Effector memory CD4-positive, alpha-beta T cell (primary cell): ENCODE measurements at places on chromosomes 7 and 10.

GRCh38 chr7:68684996-68685395 lies 913.3 kb upstream of the AUTS2 start:
- no peaks in the 10 kb centered on the region for H3K4me1 ChIP-seq
- no peaks in the 10 kb centered on the region for H3K36me3 ChIP-seq
- H3K27ac ChIP-seq = no peak overlapping the region
- DNase-seq = no peak
- H3K27me3 ChIP-seq = no peaks in the 10 kb centered on the region

DNA sequence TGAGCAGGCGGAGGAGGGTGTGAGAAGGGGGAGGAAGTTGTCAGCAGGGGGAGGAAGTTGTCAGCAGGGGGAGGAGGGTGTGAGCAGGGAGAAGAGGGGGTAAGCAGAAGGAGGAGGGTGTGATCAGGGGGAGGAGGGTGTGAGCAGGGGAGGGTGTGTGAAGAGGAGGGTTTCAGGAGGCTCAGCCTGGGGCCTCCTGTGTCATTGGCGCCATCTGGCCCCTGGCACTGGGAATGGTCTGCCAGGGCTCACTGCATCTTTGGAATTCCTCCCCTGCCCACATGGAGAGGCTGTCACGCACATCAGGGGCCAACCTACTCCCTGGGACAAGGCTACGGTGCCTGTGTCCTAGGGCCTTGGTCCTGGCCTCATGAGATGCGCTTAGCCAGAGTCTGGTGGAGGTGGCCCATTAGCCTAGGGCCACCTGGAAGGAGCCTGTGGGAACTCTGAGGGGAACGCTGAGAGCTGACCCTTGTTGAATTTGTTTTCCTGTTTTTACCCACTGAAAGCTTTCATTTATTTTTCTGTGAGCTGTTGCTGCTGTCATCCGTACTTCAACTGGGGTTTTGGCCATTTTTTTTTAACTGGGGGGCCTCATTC lies 18.0 kb downstream of the CAMK2B start:
- peaks cover 4% of the 10 kb centered on the region for H3K27me3 ChIP-seq
- no peaks in the 10 kb centered on the region for H3K36me3 ChIP-seq
- DNase-seq = no peak
- no peak overlapping the region for H3K4me3 ChIP-seq
- no peaks in the 10 kb centered on the region for H3K4me1 ChIP-seq
- H3K27ac ChIP-seq = no peak overlapping the region

DNA sequence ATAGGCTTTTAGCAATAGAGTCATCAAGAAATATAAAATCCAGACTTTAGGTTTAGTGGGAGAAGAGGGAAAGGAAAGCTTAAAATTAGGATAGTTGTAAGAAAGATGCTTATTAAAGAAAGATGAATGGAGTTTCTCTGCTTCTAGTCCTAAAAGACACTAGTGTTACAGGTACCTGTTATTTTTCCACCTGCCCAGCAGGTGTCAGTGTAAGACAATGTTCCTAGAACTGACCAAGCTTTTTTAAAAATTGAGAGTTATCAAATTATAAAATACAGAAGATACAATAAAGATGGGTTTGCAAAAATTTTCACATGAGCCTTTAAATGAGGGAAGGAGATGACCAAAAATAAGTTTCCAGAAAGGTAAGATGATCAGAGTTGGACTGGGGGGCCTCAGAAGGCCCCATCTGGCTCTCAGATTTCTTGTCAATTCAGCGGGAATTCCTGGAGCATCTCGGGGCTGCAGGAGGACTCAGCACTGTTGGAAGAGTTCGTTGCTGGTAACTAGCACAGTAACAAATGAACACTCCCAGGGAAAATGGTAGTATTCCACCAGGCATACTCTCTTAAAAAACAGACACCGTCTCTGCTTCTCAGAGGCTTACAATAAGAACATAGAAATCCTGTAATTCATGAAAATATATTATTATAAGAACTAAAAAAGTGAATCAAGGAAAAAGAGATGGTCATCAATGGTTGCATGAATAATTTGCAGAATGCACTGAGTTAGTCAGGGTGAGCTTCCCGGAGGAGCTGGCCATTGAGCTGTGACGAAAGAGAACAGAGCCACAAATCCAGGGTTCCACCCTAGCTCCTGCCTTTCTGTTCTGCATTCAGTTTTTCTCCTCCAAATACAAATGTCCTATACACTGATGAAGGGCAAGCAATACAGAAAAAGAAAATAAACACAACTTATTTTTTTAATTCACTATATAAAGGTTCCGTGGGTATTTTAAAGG lies 71.8 kb upstream of the PIK3CG start:
- H3K27me3 ChIP-seq = no peaks in the 10 kb centered on the region
- no peaks in the 10 kb centered on the region for H3K4me1 ChIP-seq
- H3K4me3 ChIP-seq = no peak overlapping the region
- no peaks in the 10 kb centered on the region for H3K36me3 ChIP-seq
- DNase-seq = peak; percentile 16

DNA sequence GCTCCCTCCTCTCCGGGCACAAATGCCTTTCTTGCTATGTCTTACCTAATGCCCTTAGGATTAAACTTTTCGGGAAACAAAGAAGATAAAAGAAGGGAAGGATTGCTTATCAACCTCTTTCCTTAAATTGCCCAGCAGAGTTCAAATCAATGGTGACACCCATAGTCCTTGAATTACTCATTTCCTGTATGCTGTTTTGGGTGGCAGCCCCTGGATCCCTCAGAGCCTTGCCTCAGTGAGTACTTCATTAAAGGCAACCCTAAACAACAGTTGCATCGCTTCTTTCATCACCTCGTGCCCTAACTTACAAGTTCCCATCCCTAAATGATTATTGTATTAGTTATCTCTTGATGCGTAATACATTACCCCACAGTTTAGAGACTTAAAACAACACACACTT lies 31.6 kb upstream of the WAPL start:
- no peaks in the 10 kb centered on the region for H3K4me1 ChIP-seq
- no peak overlapping the region for H3K27ac ChIP-seq
- H3K36me3 ChIP-seq = no peaks in the 10 kb centered on the region
- DNase-seq = no peak
- H3K27me3 ChIP-seq = no peaks in the 10 kb centered on the region
- H3K4me3 ChIP-seq = no peak overlapping the region

DNA sequence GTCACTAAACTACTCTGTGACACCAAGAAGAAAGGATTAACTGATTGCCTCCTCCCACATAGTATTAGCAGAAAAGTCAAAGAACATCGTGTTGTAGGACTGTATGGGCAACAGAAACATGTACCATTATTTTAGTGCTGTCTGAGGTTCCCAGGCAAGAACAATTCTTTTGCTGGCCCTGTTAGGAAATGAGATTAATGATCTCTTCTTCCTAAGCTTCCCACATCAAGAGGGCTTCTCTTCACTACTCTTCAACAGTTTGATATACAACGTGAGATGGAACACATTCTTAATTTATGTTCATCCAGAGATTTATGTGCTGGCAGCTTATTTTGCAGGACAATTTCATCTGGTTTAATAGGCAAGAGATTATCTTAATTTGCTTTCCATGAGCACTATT lies 219.6 kb downstream of the DOCK4 start:
- no peaks in the 10 kb centered on the region for H3K4me1 ChIP-seq
- H3K36me3 ChIP-seq = no peaks in the 10 kb centered on the region
- H3K27me3 ChIP-seq = peaks cover 3% of the 10 kb centered on the region
- H3K4me3 ChIP-seq = no peak overlapping the region
- DNase-seq = no peak

DNA sequence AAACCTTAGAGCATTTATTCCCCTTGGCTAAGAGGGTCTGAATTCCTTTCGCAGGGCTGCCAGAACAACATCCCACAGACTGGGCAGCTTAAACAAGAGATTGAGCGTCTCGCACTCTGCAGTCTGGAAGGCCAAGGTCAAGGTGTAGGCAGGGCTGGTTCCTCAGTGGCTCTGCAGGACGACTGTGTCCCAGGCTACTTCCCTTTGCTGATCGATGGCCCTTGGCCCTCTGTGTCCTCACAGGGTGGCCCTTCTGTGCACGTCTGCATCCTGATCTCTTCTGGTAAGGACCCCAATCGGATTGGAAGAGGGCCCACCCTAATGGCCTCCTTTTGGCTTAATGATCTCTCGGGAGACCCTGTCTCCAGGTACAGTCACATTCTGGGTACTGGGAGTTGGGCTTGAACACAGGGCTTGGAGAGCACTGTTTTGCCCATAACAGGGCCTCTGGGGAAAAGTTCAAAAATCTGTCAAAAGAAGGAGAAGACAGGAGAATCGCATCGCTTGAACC lies 35.1 kb upstream of the DNAJB6 start:
- H3K27me3 ChIP-seq = no peaks in the 10 kb centered on the region
- no peaks in the 10 kb centered on the region for H3K36me3 ChIP-seq
- DNase-seq = no peak
- H3K4me1 ChIP-seq = no peaks in the 10 kb centered on the region
- peak overlapping the region; percentile 32 for H3K4me3 ChIP-seq
- H3K27ac ChIP-seq = peak overlapping the region; percentile 72

GRCh38 chr7:21966271-21966670 lies 20.6 kb upstream of the CDCA7L start:
- no peaks in the 10 kb centered on the region for H3K27me3 ChIP-seq
- DNase-seq = no peak
- no peaks in the 10 kb centered on the region for H3K36me3 ChIP-seq

DNA sequence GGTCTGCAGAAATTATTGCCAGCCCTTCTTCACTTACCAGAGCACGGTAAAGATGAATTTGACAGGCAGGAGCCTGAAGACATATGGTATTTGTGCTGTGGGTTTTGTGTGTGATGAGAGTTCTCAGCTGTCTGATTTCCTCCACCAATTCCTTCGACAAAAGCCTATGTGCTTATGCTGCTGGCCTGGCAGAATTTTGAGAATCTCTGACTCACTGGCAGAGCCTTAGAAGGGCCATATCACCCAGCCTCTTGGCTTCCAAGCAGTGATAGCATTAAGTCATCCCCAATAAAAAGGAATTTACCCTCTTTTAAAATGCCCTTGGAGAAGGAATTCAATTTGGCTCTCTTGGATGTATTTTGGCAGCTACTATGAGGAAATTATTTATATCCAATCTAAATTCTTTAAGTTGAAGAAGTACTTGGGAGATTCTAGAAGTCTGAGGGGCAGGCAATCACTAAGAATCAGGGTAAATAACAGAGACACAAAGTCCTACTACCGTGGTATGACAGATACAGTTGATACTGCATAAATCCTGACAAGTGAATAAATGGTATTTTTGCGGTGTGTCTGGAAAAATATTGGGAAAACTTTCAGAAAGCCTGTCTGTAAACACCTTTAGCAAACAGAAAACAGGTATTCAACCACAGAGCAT lies 68.6 kb upstream of the EFCAB10 start:
- no peak for DNase-seq
- no peaks in the 10 kb centered on the region for H3K27me3 ChIP-seq
- no peaks in the 10 kb centered on the region for H3K4me1 ChIP-seq
- no peak overlapping the region for H3K27ac ChIP-seq
- H3K4me3 ChIP-seq = no peak overlapping the region

DNA sequence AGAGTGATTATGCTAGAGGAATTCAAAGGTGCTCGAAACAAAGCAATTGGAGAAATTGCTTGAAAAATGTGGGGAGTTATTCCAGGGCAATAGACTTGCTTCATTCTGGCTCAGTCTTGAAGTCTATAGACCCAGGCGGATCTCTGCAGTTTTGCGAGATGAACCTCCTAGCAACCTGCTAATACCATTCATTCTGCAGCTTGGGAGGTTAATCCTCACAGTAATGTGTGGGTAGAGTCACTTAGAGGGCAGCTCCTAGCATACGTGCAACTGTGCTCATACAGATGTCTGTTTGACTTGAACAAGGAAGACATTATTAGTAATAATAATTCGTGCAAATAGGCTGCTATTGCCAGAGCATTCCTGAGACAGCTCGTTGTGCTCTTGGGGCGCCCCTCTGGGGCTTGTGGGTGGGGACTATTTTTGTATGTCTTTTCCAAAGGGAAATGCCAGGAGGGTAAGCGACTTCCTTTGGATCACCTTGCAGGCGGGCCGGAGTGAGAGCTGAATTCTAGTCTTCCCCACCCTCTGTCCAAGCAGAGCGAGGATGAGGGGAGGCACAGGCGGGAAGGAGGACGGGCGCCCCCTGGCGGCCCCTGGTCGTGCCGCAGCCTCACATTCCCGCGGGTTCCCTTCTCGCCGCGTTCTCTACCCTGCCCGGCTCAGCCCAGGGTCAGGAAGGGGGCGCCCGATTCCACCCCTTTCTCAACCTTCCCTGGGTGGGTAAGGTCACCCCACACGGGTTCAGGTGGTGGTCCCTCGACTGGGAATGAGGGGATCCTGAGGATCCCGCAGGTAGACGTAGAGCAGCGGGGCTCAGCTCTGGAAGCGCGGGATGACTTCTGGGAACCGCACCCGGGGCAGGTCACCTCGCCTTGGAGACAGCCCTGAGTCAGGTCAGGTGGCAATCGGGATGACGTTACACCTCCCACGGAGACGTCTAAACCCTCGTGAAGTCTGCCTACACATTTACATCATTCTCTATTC lies 241.5 kb downstream of the PHTF2 start:
- peaks cover 3% of the 10 kb centered on the region for H3K4me1 ChIP-seq
- H3K36me3 ChIP-seq = no peaks in the 10 kb centered on the region
- no peak overlapping the region for H3K27ac ChIP-seq
- DNase-seq = peak; percentile 30
- no peak overlapping the region for H3K4me3 ChIP-seq

- no peaks in the 10 kb centered on the region for H3K36me3 ChIP-seq
- no peak overlapping the region for H3K27ac ChIP-seq
- no peak for DNase-seq
- H3K4me3 ChIP-seq = no peak overlapping the region
- H3K27me3 ChIP-seq = no peaks in the 10 kb centered on the region
- no peaks in the 10 kb centered on the region for H3K4me1 ChIP-seq
Observed at GRCh38 chr10:23413629-23414089, 25.2 kb upstream of the OTUD1 start.

- H3K27me3 ChIP-seq = no peaks in the 10 kb centered on the region
- H3K27ac ChIP-seq = no peak overlapping the region
- no peaks in the 10 kb centered on the region for H3K4me1 ChIP-seq
- DNase-seq = no peak
- peaks cover 14% of the 10 kb centered on the region for H3K36me3 ChIP-seq
Observed at GRCh38 chr10:16592378-16592777, 70.7 kb upstream of the C1QL3 start.

- peaks cover 2% of the 10 kb centered on the region for H3K4me1 ChIP-seq
- no peak for DNase-seq
- no peak overlapping the region for H3K4me3 ChIP-seq
Observed at GRCh38 chr10:119602241-119603095, 5.7 kb upstream of the TIAL1 start.

DNA sequence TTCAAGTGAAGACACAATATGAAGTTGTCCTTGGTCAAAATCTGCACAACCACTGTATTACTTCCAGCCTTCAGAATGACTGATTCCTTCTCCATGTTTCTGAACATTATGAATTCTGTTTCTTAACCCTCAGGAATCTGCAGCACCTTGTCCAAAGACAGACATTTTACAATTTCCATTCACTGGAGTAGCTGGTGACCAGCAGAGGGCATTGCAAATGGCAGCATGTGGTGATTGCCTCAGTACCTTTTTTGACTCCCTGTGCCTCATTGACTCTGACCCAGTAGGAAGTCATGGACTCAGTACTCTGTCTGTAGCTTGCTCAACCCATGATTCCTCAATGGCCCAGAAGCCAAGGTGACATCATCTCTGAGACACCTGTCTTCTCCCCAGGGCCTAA lies 879 bp upstream of the VPS41 start:
- peaks cover 7% of the 10 kb centered on the region for H3K4me1 ChIP-seq
- H3K4me3 ChIP-seq = no peak overlapping the region
- H3K27ac ChIP-seq = no peak overlapping the region
